Stimulated activated CD8-positive, alpha-beta memory T cell treated with anti-CD3 and anti-CD28 coated beads, Interleukin-4, amount 100 ng/mL, for 24 hours (primary cell): ENCODE measurements at places on chromosomes 5 and 9.

- DNase-seq: no peak
These were observed 96.4 kb upstream of the COL5A1 start for GRCh38 chr9:134545215-134545542.

DNA sequence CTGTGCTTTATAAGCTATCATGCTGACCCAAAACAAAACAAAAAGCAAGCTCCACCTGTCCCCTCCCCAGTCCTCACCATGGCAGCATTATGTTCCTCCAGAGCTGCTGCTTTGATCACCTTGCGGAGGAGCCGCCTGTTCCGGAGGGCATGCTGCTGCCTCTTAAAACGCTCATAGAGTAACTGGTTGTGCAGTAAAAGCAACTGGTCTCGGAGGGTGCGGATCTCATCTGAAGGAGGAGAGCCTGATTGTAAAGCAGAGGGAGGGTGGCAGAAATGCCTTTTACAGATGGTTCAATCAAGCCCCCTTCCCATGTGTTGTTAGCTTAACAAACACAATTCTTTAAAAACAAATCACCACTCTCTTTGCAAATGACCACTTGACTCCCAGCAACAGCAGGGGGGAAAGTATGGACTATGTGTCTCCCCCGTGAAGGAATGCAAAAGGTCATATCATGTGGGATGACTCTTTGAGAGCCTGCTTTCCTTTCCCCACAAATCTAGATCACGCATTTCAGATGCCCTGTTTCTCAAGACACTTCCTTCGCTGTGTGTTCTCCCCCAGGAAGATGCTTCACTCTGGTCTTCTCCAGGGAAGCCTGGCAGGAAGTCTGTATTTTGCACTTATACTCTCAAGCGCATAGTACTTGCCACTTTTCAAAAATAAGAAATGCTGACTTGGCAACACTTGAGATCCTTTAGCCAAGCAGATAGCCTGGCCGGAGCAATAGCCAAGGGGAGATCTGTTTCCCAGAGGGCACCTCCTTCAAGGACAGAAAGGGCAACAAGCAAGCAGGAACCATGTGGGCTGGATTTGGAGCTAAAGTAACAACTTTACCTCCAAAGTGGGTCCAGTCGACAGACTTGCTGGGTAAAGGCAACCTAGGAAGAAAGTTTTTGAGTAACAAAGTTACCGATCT lies 25.1 kb downstream of the SPACA9 start:
- DNase-seq: no peak

DNA sequence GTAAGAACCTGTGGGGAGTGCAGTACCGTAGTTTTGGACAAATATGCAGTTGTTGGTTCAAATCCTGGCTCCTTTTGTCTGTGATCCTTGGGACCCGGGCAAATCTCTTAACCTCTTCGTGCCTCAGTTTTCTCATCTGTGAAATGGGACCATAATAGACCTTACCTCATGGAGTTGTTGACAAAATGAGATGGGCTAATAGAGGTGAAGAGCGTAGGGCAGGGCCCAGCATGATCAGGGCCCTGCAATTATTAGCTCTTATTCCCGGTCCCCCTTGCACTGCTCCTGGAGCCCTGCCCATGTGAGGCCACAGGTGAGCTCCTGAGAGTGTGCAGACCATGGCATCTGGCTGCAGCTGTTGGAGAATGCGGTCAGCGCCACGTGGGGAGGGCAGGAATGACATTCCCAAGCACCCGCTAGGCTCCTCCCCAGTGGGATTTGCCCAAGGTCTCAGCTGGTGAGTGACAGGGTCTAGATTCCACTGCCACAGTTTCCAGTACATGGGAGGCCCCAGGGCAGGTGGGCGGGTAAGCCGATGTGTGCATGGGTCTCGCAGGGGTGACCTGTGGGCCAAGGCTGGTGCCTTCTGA lies 41.0 kb downstream of the NEK6 start:
- no peak for DNase-seq

GRCh38 chr9:36986468-36987408 lies 47.3 kb downstream of the PAX5 start:
- no peak for DNase-seq

GRCh38 chr9:83981126-83981871 lies 694 bp downstream of the RMI1 start:
- no peak for DNase-seq

GRCh38 chr9:29753638-29754037 lies 2180.4 kb upstream of the C9orf72 start:
- DNase-seq: no peak

DNA sequence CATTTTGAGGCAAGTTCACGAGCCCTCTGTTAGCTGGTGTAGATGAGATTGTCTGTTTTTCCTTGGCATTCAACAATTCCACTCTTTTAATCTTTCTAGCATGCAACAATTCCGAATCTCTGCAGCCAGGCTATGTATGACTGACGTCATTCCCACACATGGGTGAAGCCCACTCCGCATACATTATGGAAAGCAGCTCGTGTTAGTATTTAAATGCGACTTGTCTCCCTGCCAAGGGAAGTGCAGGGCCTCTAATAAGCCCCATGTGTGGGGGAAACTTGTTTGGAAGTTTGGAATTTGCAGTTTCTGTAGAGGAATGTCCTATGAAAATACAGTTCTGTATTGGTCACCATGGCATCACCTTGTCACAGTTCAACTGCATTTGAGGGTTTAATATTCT lies 146.0 kb upstream of the FBXL7 start:
- DNase-seq: no peak

- DNase-seq: no peak
These were observed 62.8 kb downstream of the INSYN2B start for GRCh38 chr5:169917500-169917899.
